ENCODE measurements at places on chromosomes 3 and 15.

DNA sequence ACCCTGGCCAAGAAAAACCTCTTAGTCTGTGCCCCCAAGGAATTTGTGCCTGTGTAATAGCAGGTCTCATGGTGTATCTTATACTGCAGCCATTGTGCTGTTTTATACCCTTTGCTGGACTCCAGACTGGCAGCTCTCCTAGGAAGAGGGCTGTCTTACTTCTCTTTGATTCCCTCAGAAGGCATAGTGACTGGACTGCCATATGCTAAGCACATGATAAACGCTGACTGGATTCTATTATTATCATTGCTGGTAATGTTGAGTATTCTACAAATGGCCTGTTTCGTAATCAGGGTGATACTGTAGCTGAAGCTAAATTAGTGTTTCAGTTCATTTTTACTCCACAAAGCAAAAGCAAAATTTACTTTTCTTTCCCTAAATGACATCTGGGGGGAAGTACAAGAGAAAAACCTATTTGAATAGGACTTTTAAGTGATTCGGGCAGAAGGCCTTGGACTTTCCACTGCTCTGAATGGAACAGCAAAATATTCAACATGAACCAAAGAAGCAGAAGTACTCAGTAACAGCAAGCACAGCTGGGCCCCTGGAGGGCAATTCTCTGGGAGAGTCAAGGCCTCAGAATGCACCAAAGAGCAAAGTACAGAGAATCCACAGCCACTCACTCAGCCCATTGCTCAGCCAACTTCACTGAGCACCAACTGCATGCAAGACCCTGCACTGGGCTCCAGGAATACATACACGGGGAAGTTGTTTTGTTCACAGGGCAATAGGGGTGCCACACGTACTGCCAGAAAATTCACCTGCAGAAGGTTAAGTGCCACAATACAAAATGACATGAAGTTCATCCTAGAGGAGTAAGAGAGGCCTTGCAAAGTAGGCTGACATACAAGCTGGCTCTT is 7.9 kb upstream of the BCL2A1 start:
- no peak for DNase-seq

DNA sequence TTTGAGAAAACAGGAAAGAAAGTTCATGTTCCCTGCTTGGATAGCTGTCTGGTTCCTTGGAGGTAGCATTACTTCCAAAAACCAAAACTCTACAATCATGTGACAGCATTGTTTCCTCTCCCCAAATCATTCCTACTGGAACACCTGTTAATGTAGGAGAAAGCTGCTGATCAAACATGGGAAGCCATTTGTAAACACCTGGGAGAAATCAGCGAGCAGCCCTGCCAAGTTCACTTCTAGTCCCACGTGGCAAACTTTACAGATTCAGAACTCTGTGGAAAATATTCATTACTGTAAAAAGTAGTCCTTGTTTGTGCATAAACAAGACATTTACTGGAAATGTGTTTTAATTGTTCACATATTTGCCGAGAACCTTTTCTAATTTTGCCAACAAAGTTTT is 275.5 kb upstream of the AZI2 start:
- DNase-seq: no peak

DNA sequence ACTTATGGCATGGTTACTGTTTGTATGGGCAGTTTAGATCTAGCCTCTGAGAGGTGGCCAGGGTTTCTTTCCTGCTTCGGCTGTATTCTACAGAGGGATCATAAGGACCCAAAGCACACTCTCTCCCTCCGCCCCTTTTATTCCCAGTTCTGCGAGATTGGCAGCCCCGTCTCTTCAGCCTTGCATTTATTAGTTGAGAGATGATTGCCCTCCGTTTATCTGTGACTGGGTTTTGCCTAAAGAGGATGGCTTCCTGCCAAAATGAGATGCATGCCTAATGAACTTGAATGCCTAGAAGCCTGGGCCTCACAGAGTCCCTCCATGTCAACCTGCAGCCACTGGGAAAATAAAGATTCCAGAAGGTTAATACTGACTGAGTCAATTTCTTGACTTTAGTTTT is 97.1 kb upstream of the CHL1 start:
- no peak for DNase-seq

DNA sequence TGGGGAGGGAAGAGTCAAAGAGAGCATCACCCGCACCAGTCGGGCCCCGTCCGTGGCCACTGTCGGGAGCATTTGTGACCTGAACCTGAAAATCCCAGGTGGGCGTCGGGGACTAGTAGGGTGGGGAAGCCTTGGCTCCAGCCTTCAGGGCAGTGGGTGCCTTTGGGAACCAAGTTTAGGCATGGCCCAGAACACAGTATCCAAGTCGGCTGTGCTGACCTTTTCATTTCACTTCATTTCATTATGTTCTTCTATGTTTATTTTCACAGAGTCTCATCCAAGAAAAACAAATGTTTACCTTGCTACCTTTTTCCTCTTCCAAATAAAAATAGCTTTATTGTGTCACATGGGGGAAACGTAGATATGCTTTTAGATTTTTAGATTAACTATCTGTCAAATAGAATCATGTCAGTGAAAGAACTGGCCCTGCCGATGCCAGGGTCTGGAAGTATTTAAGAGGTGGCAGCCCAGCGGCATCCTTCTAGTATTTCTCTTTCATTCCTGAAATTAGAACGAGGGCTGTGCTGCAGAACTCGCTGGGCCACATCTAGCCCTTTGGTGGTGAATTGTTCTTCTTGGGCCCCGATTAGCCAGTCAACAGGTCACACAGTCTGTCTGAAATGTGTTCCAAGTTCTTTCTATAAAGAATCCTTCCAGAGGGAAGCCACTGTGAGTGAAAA is 60.5 kb downstream of the DNASE1L3 start:
- no peak for DNase-seq

DNA sequence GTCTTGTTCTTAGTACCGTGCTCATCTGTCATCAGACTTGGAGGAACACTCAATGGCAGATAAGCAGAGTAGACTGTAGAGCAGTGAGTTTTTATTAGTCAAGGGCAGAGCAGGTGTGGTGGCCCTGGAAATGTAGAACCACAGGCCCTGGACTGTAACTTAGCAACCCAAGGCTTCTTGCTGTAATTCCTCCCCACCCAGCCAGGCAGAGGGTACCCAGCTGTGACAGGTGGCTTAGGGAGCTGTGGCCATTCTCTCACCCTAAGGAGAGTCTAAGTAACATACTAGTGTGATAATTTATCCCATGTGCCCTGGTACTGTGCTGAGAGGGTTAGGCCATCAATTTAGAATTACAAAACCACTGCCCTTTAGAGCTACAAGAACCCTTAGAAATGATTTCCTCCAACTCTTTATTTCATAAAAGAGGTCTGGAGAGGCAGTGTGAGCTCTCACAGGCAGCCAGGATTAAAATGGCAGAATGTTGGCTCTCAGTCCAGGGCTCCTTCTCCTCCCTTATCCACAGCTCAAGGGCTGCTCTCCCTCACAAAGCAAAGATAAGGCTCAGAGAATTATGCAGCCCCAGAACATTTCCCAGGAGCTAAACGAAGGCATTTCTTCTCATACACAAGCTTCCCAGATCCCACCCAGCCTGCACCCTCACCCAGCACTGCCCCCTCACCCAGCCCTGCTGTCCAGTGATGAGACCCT is 3.0 kb downstream of the POMGNT2 start:
- no peak for DNase-seq

DNA sequence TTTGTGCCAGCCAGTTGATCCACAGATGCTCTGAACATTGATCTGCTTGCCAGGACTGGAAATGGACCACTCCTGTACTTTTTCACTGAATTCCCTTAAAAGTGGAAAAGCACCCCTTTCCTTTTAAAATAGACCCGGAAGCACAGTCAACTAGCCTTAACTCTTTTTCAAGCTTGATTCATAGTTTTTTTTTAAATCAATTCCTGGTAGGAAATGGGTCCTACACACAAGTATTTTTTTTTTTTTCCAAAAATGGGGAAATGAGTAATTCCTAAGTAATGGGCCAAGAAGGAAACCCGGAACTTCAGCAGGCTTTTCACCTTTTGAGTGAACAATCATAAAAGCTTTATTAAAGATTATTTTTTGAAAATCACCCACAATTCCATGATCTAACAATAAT is 234.4 kb upstream of the ADAMTS9 start:
- no peak for DNase-seq

DNA sequence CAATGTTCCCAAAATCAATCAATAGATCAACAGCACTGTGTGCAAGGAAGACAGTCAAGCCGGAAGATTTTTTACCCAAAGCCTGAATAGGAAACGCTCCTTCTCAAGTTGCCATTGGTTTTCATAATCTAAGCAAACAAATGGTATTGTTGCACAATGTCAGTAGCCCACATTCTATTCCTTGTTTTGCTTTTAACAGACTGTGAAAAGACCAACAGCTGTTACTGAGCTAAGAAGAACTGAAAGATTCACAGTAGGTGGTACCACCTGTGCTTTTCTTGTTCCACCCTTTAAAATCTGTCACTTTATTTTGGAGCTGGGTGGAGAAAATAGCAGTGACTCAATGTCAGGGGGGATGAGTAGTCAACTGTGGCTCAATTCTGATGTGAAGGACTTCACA is 357.5 kb upstream of the CADM2 start:
- no peak for DNase-seq

- no peak for DNase-seq
Measured at GRCh38 chr15:57215881-57216280, 160.4 kb upstream of the CGNL1 start.

DNA sequence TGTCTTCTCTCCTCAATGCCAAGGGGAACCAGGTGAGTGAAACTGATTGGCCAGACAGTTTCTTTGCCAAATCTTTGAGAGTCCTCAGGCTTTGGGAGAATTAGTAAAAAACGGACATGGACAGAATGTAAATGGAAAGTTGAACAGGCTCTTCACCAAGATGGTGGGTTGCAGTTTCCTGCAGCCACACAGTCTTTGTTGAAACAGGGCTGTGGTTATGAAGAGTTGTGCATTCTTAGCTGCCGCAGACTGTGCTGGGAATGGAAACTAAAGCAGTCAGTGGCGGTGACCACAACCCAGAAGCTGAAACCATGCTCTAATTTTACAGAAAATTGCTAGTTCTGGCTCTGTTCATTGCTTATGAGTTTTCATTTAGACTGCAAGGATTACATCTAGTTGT is 42.1 kb upstream of the TASOR start:
- DNase-seq: peak; percentile 33

GRCh38 chr3:2420919-2421318 is 322.3 kb downstream of the CNTN4 start:
- no peak for DNase-seq

- no peak for DNase-seq
Measured at GRCh38 chr3:22858486-22858885, 344.6 kb upstream of the UBE2E2 start.

DNA sequence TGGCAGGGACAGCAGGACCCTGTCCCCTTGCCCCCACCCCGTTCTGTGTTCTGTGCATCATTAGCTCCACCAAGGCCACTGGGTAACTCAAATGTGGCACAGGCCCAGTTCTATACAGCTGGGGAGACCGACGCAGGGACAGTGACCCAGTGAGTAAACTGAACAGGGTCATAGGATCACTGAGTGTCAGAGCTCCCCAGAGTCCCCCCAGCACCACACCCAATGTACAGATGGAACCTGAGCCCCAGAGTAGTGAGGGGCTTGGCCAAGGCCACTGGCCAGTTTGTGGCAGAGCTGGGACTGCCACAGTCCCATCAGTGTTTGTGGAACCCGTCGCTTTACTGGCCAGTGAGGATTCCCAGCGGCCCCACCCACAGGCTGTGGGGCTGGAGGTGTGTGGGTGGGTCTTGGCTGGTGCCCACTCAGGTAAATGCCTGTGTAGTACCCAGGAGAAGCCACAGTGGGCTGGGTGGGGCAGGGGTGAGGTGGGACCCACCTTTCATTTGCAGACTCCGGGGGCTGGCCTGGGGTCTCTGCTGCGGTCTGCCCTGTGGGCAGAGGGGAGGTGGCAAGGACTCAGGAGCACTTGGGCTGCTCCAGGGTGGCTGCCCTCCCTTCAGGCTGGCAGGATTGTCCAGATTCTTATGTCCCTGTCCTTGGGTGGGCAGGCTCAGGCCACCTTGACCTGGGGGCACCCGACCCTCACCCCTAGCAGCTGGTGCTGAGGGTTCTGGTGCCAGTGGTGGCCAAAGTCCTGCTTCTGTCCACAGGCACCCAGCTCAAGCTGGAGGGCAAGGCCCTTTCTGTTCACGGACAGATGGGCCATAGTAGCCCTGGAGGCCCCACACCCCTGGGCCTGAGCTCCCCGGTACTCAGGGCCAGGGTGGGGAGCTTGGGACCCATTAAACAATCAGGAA is 11.6 kb upstream of the CLK3 start:
- no peak for DNase-seq

GRCh38 chr3:156418428-156418827 is 136.5 kb downstream of the SSR3 start:
- DNase-seq: no peak

GRCh38 chr3:82643948-82644347 is 882.5 kb upstream of the GBE1 start:
- DNase-seq: no peak

- DNase-seq: no peak
Measured at GRCh38 chr3:70608434-70608833, 296.0 kb upstream of the MDFIC2 start.

DNA sequence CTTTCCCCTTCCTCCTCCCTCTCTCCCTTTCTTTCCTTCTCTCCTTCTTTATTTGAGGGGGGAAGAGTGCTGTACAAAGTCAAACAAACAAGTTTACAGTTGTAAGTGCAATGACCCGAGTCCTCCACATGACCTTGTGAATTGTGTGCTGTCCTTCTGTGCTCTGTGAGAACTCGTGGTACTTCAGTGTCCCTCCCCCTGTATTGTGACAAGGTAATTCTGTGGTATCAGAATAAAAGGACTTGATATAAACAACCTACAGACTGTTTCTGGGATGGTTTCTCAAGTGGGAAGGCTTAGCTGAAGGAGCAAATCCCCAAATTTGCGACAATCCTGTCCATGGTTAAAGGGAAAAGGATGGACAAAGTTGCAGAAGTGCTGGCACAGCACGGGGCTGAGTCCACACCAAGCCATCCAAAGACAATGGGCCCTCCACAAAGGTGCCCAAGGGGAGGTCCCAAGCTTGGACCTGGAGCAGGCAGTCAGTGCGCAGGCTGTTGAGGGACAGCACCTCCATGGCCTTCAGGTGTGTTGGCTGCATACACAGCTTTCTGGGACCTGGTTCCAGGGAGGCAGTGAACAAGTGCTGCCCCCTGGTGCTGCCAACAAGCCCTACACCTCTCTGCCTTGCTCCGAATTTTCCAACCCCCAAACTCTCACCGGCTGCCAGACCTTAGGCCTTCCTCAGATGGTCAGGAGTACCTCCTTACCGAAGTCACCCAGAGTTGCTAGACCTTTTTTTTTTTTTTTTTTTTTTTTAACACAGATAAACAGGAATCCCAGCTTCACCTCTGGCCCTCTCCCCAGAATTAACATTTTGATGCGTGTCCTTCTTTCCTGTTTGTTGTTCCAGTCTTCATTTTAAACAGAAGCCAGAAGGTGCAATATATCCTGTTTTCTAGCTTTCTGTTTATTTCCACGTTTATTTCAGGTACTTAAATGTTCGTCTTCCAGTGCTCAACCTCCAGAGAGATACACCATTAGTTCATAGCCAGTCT is 2.6 kb upstream of the APEH start:
- peak; percentile 74 for DNase-seq

DNA sequence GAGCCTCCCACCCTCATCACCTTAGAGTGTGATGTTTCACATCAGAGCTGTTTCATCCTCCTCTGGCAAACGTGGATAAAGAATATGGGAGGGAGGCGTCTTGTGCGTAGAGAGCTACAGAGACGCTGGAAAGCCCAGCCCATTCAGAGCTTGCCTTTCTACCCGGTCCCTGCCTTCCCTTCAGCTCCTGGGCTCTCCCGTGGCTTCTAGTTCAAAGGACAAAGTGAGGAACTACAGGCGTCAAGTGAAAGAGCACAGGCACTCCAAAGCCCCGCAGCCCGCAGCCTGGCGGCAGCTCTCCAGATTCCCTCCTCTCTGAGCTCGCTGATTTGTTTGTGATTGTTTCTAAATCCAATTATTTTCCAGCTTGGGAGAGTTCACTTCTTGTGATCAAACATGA is 197.1 kb upstream of the IGF1R start:
- no peak for DNase-seq

Measured in activated naive CD4-positive, alpha-beta T cell treated with anti-CD3 and anti-CD28 coated beads, Interleukin-2, amount 50 U/mL, for 16 hours (primary cell).